ENCODE measurements at places on chromosomes 2 and 18.

DNA sequence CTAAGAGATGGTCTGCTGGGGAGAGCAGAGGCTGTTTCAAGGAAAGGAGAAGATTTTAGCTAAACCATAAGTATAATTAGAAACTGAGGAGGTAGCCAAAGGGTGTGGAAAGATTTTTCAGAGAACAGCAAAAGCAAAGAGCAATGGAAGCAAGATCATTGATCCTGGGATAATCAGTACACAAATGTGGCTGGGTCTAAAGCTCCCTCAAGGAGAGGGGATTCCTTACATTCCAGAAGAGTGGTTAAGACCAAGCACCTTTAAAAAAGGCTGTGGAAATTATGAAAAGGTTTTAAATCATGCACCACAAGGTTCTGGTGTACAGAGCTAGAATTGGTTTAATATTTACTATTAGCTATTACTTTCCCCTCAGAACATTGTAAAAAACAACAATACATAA, 246.0 kb upstream of the UBE2E3 start:
- DNase-seq, result no peak

DNA sequence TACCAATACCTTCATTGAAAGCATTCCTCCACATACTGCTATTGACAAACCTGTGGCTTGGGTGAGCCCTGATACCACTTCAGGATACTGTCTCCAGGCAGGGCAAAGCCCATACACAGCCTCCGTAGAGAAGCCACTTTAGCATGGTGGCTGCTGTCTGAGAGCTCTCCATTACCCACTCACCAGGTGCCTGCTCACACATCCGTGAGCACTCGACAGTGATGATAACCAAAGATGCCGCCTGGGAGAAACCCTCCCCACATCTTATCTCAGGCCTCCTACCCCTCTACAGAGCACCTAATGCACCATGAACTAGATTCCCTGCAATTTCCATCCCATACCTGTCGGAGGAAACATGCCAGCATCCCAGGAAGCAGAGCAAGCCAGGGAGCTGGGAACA, 57.6 kb upstream of the KLHL29 start:
- no peak for DNase-seq

DNA sequence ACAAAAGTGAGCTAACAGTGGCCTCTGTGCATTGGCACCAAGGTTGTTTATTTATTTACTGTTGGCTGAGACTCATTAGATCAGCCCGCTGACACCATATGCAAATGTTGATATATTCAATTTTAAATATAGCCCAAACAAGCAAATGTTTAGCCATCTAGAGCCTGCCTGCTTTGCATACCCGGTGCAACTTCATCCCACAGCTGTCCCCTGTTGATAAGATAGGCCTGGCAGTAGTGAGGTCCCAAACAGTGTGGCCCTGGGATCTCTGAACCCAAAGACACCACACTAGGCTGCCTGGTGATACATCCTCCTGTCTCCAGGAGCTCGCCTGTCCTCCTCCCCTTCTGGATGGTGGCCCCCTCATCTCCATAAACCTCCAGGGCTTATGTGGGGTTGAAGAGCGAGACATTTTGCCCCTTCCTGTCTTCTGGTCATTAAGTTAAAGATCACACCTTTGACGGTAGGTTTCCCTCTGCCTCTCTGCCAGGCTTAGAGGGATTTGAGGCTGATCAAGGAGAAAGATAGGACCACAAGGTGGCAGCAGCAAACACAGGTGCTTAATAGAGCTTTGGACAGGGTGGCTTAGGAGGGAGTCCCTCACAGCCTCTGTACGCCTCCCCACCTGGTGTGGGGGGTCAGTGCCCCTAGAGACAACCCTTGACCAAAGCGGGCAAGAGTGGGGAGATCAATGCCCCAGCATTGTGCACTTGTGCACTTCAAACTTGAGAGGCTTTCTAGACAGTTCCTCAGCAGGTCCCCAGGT, 23.7 kb upstream of the MYO5B start:
- peak; percentile 40 for DNase-seq

DNA sequence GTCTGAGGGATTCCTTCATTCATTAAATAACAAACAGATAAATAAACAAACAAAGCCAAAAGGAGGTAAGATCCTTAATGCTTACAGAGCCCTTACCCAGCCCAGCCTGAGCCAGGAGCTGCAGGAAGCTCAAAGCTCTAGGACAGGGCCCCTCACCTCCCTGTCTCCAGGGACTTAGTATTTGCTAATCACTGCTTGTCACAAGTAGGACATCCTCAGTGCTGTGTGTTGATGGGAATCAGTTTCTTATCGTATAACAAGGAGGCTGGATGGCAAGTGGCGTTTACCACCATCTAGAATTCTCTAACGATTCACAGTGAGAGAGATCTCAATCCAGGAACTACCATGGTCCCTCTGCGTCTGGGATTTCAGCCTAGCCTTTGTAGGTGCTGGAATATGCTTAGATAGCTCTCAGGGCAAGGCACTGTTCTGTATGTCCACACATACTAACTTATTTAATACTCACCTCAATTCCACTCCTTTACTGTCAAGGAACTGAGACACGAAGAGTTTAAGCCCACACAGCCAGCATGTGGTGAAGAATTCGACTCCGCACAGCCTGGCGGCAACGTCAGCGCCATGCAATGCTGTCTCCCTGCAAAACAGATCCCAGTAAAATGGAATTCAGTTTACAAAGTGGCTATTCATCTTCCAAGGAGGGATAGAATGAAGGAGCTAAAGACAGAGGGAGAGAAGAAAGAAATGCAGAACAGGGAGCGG, 164.8 kb downstream of the MYCN start:
- DNase-seq, result no peak

DNA sequence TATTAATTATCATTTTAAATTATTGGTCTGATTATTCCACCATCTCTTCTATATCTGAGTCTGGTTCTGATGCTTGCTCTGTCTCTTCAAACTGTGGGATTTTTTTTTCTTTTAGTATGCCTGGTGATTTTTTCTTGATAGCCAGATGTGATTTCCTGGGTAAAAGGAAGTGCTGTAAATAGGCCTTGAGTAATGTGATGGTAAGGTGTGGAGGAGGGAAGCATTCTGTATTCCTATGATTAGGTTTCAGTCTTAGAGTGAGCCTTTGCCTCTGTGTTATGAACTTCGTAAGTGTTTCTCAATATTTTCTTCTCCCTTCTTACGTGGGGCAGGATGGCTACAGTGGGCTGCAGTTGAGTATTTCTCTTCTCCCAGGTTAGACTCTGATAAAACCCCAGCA, 103.0 kb downstream of the EHBP1 start:
- no peak for DNase-seq

- DNase-seq, result no peak
These were observed 16.4 kb upstream of the MARCHF7 start for GRCh38 chr2:159695795-159696448.

DNA sequence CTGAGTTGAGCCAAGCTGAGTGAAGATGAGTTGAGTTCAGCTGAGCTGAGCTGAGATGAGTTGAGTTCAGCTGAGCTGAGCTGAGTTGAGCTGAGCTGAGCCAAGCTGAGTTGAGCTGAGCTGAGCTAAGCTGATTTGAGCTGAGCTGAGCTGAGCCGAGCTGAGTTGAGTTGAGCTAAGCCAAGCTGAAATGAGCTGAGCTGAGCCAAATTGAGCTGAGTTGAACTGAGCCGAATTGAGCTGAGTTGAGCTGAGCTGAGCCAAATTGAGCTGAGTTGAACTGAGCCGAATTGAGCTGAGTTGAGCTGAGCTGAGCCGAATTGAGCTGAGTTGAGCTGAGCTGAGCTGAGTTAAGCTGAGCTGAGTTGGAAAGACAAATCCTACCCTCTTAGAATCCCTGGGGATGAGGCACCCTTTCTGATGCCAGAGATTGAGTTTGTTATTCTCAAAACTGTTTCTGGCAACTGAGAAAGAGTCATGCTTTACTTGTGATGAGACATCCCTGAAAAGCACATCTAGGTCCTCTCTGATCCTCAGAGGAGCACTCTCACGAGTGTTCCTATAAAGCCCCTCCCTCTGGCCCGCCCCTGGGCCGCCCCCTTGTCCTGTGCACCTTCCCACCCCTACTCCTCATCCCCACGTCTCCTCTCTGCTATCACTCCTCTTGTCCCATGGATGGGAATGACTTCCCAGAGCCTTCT, 116.5 kb downstream of the MCFD2 start:
- no peak for DNase-seq

- no peak for DNase-seq
These were observed 28.3 kb upstream of the SLC40A1 start for GRCh38 chr2:189608795-189609422.

DNA sequence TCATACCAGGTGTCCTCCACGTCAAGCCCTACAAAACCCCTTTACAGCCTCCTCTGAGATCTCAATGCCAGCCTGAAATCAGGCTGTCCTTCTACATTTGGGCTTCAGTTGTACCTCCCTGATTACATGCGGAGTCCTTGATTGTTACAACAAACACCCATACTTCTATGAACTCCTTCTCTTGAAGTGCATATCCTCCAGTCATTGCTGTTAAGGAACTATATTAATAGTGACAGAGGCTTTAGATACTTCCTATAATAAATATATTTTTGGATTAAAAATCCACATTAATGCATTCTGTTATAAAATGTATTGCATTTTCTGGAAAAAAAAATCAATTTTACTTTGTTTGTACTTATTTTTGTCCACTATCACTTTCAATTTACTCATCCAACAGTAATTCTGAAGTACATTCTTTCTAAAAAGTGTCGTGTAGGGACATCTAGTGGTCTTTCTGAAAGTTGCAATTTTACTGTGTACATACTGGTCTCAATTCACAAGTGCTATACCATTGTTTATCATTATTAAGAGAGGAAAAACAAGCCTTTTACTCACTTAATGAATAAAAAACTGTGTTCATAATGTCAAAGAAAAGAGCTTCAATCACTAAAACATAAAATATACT, 316.4 kb downstream of the DSEL start:
- peak; percentile 43 for DNase-seq

GRCh38 chr2:83162421-83162820, 1296.7 kb downstream of the SUCLG1 start:
- DNase-seq, result no peak

GRCh38 chr18:33820517-33821371, 242.7 kb downstream of the ASXL3 start:
- DNase-seq, result no peak

GRCh38 chr18:79583984-79584401, 95.6 kb upstream of the CTDP1 start:
- no peak for DNase-seq

DNA sequence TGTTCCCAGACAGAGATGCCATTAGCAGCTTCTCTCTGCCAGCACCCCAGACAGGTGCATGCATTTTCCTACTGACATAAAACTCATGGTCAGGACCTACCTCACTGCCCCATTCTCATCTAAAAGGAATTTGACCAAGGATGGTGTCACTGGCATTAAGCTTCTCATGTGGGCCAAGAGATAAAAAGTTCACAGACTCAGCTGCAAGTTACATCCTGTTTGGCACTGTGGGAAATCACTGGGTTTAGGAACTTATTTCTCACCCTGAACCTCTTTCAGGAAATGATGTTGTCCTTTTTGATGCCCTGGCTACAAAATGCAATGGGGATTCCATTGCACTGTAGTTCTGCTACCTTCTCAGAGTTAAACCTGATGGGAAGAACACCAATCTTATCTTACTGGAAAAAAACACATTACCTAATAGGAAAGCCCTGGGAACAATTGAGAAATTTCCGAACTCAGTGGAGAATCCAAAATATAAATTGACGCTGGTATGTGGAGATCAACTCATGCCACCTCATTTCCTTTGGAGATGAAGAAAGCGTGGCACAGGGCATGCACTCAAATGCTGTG, 252.1 kb upstream of the COPS8 start:
- no peak for DNase-seq

- DNase-seq, result no peak
These were observed 77.6 kb downstream of the KIF5C start for GRCh38 chr2:148952621-148953020.

- DNase-seq, result peak; percentile 8
These were observed 63.5 kb upstream of the RAPGEF4 start for GRCh38 chr2:172672114-172672513.

DNA sequence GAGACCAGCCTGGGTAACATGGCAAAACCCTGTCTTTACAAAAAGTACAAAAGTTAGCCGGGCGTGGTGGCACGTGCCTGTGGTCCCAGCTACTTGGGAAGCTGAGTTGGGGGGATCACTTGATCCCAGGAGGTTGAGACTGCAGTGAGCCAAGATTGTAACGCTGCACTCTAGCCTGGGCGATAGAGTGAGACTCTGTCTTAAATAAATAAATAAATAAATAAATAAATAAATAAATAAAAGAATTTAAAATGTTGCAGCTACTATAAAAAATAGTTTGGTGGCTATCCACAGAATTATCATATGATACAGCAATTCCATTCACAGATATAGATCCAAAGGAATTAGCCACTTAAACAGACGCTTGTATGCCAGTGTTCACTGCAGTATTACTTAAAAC, 49.6 kb upstream of the AMMECR1L start:
- no peak for DNase-seq

- DNase-seq, result no peak
These were observed 23.3 kb downstream of the CHST10 start for GRCh38 chr2:100394111-100394641.

DNA sequence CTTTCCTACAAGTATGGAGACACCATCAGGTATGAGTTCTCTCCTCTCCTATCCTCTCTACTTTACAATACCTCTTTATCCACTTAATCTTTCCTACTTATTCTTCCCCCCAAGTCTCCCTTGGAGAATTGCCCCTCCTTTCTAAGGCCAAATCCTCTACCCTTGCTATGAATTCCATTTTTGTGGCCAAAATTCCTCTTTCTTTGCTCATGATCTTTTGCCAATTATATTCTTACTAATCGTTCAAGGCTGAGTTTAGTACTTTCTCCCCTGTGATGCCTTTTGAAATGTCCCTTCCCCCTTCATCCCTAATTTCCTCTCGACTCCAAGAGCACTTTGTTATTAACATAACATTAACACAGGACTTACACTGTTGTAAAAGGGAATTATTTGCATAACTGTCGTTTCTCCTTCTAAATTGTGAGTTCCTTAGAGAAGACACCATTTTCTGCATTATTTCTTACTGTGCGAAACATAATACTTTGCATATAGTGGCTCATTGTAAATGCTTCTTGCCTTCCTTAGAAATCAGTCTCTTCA, 133.4 kb downstream of the KCTD1 start:
- no peak for DNase-seq

- DNase-seq, result no peak
These were observed 68.9 kb upstream of the ITM2C start for GRCh38 chr2:230795856-230796255.

- DNase-seq, result no peak
These were observed 46.5 kb upstream of the SLC1A4 start for GRCh38 chr2:64942693-64943092.

- no peak for DNase-seq
These were observed 150.5 kb downstream of the SEPTIN10 start for GRCh38 chr2:109463236-109463635.

Measured in activated CD4-positive, alpha-beta T cell treated with anti-CD3 and anti-CD28 coated beads, Interleukin-2, amount 50 U/mL, for 16 hours (primary cell).